ENCODE measurements at places on chromosomes 5 and 9.
A peak's percentile ranks its signal among the peaks of the same experiment; 100 is the strongest.

- no peak for DNase-seq
These were observed 187.3 kb downstream of the CDH12 start for GRCh38 chr5:22665801-22666200.

- DNase-seq = no peak
These were observed 340.7 kb downstream of the ENC1 start for GRCh38 chr5:74299833-74300232.

DNA sequence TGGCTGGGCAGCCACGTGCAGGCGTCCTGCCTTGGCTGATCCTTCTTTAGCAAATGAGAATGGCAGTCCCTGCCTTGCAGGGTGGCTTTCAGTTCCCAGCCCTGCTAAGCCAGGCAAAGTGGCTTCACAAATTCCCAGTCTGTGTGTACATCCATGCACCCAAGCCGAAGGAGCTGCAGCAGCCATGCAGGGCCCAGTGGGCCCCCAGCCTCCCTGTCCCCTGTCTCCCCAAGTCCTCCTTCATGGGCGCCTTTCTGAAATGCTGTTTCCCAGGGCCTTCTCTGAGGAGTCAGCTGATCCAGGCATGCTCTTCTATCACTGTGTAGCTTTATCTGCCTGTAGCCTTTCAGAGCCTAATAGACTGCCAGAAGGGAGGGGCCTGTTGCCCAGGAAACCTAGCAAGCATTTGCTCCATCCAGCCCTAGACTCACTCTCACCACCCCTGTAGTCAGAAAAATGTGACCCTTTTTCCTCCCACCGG, 47.4 kb upstream of the SHC3 start:
- DNase-seq = no peak

GRCh38 chr5:171785517-171785916, at the start of gene SMIM23:
Gene SMIM23, plus strand, starts transcription at chr5:171785817. Its CDS starts 55 bp downstream, at chr5:171785872.
- no peak for DNase-seq

DNA sequence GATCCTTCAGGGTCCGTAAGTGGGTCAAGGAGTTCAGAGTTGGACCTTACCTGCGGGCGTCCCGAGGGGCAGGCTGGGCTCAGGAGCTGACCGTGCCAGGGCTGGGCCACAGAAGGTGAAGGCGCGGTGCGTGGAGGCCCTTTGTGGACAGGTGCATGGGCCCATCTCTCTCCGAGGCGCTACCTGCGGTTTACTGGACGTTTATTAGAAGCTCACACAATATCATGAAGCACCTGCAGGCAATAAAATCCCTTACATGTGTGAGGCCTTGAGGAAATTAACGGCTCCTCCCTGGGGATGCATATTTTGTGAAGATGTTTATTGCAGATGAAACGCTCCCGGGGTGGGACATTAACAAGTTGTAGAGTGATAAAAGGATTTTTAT, 79.8 kb upstream of the LMX1B start:
- no peak for DNase-seq

DNA sequence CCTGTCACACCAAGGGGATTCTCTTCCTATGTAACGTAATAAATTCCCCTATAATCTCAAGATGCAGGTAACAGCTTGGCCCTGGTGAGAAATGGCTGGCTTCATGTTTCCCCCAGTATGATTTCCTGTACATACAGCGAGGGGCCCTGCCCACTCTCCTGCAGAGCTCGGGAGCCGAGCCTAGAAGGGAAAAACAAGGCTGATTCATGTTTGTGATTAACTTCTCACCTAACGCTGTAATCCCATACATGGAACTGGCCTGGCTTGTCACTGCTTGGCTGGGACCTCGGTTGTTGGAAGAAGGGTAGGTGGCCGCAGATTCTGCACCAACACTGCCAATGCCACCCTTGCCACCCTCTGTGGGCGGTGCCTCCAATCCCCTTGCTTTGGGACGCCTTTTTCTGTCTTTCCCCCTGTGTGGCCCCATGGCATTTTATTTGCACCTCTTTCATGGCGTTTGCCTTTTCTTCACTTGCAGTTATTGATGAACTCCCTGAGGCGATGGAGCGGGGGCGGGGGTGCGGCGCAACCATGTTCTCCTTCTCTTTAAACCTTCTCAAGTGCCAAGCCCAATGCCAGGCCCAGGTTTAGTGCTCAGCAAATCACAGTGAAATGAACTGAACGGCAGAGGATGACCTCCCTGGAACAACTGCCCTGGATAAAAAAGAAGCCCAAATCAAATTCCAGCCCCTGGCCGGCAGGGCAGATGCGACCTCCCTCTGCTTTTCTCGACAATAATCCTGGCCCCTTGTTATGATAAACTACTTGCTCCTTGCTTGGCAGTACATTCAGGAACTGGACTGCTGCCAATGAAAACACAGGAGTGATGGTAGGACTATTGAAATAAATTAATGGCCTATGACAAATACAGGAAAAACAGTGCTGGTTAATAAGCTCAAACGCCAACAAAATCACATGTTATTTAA, 108.1 kb downstream of the TMEM174 start:
- DNase-seq = peak; percentile 93

- no peak for DNase-seq
These were observed 123.9 kb downstream of the LMNB1 start for GRCh38 chr5:126900796-126901195.

DNA sequence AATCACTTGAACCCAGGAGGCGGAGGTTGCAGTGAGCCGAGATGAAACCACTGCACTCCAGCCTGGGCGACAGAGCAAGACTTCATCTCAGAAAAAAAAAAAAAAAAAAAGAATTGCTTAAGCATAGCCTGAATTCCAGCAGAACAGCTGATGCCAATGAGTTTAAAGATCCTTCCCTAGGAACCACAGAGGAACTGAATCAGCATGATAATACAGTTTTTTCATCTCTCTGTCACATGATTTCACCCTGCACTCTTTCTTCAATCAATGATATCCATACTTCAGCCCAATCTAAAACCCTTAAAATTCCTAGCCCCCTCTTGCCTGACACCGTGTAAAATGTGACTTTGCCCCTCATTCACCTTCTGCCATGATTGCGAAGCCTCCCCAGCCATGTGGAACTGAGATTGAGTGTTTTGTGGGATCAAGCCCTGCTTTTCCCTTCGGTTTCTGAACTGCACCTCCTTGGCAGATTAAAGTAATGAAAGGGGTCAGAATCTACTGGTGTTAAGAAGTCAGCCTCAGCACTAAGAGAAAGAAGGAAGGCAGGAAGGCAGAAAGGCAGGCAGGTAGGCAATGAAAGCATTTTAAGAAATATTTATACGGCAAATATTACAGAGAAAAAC, 20.9 kb upstream of the DMXL1 start:
- no peak for DNase-seq

DNA sequence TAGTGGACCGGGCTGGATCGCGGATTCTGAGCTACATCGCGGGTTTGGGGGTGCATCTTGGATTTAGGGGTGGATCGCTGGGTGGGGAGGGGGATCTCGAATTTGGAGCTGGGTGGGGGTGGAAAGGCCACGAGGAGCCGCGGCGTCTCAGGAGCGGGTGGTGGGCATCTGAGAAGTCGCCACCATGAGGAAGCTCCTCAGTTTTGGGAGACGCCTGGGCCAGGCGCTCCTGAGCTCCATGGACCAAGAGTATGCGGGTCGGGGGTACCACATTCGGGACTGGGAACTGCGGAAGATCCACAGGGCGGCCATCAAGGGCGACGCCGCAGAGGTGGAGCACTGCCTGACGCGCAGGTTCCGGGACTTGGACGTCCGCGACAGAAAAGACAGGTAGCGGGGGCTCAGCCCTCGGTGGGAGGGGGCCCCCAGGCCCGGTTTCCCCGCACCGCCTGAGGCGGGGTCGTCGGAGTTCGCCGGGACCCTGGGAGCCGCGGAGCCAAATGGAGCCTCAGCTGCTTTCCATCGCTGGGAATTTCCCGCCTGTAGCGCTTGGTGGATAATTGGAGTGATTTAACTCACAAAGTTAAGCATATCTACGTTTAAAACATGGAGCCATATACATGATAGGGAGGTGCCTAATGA, 376 bp downstream of the ANKRD18B start:
- no peak for DNase-seq

DNA sequence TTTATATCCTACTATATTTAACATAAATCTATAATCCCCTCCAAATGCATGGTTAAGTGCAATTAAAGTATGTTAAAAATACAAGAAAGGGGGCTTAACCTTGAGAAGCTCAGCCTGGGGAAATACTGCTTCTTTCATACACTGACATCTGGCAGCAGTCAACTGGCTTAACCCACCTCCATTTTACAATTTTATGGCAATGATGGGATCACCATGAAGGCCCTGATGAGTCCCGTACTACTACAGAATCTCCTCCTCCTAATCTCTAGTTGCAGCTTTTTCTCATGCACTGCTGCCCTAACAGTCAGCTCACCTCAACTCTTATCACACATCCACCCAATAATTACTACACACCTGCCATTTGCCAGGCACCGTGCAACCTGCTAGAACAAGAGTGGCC, 40.9 kb downstream of the ZNF608 start:
- DNase-seq = no peak
